ENCODE measurements at places on chromosomes 4 and X. TPM values are rescaled to one million over a fixed set of nuclear protein-coding genes. Genes with fewer than 3 reads are reported as not detected.

DNA sequence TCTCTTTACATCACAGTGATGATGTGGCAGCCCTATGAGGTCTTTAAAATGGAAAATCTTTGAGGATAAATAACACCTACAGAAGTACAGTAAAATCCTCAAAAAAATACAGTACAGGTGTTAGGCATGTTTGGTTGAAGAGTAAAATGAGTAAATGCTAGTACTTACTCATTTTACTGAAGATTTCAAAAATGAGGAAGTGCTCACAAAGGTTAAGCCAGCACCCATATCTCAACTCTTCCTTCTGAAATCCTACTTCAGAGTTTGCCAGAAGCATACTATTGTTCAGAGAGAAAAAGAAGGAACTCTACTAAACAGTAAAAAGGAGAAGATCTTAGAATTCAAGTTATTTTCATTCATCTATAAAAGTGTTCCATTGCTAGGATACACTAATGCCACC lies 130.9 kb downstream of the CBR4 start:
- H3K27ac ChIP-seq, result no peak overlapping the region
- H3K4me1 ChIP-seq, result peaks cover 5% of the 10 kb centered on the region
- peaks cover 13% of the 10 kb centered on the region for H3K36me3 ChIP-seq
- H3K4me3 ChIP-seq, result peak overlapping the region; percentile 80
- H3K27me3 ChIP-seq, result peaks cover 56% of the 10 kb centered on the region

DNA sequence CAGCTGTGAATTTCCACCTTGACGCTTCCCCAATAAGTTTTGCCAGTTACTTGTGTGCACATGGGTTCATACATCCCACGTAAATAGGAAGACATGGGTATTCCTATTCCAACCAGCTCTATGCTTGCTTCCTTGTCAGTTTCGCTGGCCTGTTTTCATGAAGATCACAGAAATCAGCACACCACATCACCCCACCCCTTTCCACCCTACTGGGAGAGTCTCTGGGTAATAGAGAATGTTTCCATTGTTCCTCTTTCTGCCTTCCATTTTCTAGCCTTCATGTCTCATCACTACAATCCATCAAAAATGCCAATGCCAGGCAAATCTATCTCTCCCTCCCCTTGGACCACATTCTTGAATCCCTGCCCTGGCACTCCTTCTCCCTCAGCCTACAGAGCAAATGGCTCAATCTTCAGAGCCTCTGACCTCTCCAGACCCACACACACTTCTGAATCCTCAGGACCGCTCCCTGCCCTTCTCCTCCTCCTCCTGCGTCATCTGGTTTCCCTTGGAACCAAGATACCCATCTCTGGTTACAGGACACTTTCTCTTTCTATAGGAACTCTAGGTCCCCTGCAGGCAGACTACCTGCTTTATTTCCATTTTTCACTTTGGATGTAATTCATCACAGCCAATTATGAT lies 323.3 kb downstream of the DHX15 start:
- no peak overlapping the region for H3K4me3 ChIP-seq
- no peaks in the 10 kb centered on the region for H3K27me3 ChIP-seq
- no peaks in the 10 kb centered on the region for H3K36me3 ChIP-seq
- H3K4me1 ChIP-seq, result no peaks in the 10 kb centered on the region

GRCh38 chrX:100946299-100946927 lies 17.7 kb upstream of the XKRX start:
- ATAC-seq, result no peak
- no peaks in the 10 kb centered on the region for H3K4me1 ChIP-seq
- H3K4me3 ChIP-seq, result no peak overlapping the region
- no peak overlapping the region for H3K27ac ChIP-seq
- no peaks in the 10 kb centered on the region for H3K27me3 ChIP-seq

GRCh38 chr4:102139932-102140331 lies 205.3 kb downstream of the SLC39A8 start:
- no peaks in the 10 kb centered on the region for H3K4me1 ChIP-seq
- ATAC-seq, result no peak
- H3K4me3 ChIP-seq, result no peak overlapping the region

GRCh38 chr4:158003212-158003611 lies 169.6 kb downstream of the GASK1B start:
- H3K4me3 ChIP-seq, result no peak overlapping the region

DNA sequence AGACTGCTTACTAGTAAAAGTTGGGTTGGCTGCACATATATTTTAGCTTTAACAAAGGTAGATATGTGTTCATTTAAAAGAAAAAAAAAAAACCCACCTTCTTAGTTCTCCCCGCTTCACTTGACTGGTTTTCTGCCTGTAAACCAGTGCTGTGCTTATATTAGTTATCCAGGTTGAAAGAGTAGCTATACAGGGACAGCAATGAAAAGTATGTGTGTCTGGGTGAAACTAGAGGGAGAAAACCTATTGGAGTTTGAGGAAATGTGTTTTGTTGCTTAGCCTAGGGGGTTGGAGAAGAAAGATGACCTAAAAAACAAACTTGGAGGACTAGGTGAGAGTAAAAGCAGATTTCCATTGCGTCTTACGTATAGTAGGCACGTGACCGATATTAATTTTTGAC lies 4.5 kb downstream of the JADE1 start:
- H3K4me3 ChIP-seq, result peak overlapping the region; percentile 71
- ATAC-seq, result no peak
- peaks cover 21% of the 10 kb centered on the region for H3K36me3 ChIP-seq
- H3K27me3 ChIP-seq, result no peaks in the 10 kb centered on the region

GRCh38 chrX:111083081-111083480 lies 12.9 kb upstream of the PAK3 start:
- H3K4me3 ChIP-seq, result no peak overlapping the region
- peaks cover 3% of the 10 kb centered on the region for H3K27me3 ChIP-seq
- H3K36me3 ChIP-seq, result no peaks in the 10 kb centered on the region
- H3K27ac ChIP-seq, result no peak overlapping the region

DNA sequence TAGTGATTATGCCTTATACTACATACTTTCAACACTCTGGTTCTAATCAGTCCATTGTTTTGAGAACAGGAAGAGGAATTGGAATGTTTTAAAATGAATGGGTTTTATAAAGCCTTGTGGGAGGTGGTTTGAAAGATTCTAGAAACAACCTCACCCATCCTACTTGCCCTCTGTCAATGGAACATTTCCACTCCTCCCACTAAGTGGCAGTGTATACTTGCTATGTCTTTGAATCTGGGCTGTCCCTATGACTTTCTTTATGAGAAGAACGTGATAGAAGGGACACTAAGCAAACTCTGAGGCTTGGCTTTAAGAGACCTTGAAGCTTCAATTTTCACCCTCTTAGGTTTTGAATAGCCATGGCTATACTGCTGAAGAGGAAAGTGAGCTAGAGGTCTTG lies 611.2 kb downstream of the PPP4R3C start:
- H3K36me3 ChIP-seq, result no peaks in the 10 kb centered on the region
- H3K4me1 ChIP-seq, result no peaks in the 10 kb centered on the region
- no peak overlapping the region for H3K27ac ChIP-seq
- no peaks in the 10 kb centered on the region for H3K27me3 ChIP-seq

GRCh38 chrX:109902665-109903064 lies 100.2 kb upstream of the TMEM164 start:
- no peaks in the 10 kb centered on the region for H3K4me1 ChIP-seq
- H3K27ac ChIP-seq, result no peak overlapping the region
- H3K36me3 ChIP-seq, result no peaks in the 10 kb centered on the region
- H3K4me3 ChIP-seq, result no peak overlapping the region
- ATAC-seq, result no peak

DNA sequence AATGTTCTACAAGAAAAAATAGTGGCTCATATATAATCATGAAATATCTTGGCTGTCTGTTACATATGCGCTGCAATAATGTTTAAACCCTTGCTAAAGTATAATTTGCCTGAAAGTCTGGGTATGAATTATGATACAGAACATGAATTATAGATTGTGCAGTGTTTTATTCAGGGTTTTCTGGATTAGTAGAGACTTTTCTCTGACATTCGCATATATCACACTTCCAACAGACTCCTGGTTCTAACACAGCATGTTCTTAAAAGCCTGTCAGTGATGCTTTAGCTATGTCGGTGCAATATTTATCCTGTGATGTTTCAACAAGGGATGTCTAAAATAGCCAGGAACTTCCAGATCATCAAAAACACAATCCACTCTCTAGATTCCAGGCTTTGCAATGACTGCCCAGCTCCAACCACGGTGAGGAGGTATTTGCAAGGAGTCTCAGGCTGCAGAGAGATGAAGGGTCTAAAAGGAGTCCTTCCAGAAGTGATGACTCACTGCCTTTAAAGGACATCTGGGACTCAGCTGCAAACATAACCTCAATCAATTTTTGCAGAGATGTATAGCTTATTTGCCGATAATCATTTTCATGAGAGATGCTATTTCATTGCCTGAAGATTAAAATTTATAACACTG lies 69.4 kb downstream of the RWDD4 start:
- no peak for ATAC-seq
- H3K27me3 ChIP-seq, result peaks cover 3% of the 10 kb centered on the region
- H3K4me3 ChIP-seq, result no peak overlapping the region
- H3K27ac ChIP-seq, result no peak overlapping the region
- H3K4me1 ChIP-seq, result no peaks in the 10 kb centered on the region
- H3K36me3 ChIP-seq, result no peaks in the 10 kb centered on the region

- H3K27me3 ChIP-seq, result no peaks in the 10 kb centered on the region
- peak within 1 kb of the TSS; percentile 95 for H3K27ac ChIP-seq
- ATAC-seq, result peak; percentile 98
- H3K4me3 ChIP-seq, result peak within 1 kb of the TSS; percentile 83
- H3K36me3 ChIP-seq, result peaks cover 6% of the 10 kb centered on the region
These were observed at the start of gene PPP2R3B for GRCh38 chrX:386768-387575. TSS of gene PPP2R3B (minus strand) at chrX:386907. CDS start at chrX:386691, 216 bp downstream.

DNA sequence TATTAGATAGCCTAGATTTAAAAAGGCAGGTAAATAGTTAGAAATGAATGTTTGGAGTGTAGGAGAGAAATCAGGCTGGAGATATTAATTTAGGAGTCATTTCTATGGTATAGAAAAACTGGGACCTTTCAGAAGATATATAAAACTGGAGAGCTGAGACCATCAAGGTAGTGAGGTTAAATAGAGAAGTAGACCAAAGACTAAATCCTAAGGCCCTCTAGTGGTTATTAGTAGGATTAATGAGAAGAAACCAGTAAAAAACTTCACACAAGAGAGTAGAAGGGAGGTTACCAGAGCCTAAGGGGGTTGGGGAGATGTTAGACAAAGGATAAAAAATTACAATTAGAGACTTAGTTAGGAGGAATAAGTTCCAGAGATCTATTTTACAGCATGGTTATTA lies 351.0 kb upstream of the SPANXN1 start:
- H3K4me1 ChIP-seq, result no peaks in the 10 kb centered on the region
- ATAC-seq, result no peak
- H3K4me3 ChIP-seq, result no peak overlapping the region
- H3K36me3 ChIP-seq, result no peaks in the 10 kb centered on the region
- no peak overlapping the region for H3K27ac ChIP-seq
- no peaks in the 10 kb centered on the region for H3K27me3 ChIP-seq

DNA sequence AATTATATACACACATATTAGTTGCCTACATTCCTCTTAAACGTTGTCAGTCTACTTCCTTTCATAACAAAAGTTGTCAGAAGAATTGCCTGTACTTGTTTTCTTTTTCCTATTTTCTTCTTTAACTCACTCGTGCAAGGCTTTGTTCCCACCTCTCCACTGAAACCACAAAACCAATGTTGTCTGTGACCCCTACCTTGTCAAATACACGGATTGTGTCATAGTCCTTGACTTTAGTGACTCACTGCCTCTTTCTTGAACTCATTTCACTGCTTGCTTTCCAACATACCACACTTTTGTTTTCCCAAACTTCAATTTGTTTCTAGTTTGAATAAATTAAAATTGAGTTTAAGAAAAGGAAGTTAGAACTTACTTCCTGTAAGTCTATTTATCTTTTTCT lies 283.9 kb upstream of the AGA start:
- H3K36me3 ChIP-seq, result no peaks in the 10 kb centered on the region
- no peak for ATAC-seq
- H3K27me3 ChIP-seq, result no peaks in the 10 kb centered on the region
- H3K27ac ChIP-seq, result no peak overlapping the region

DNA sequence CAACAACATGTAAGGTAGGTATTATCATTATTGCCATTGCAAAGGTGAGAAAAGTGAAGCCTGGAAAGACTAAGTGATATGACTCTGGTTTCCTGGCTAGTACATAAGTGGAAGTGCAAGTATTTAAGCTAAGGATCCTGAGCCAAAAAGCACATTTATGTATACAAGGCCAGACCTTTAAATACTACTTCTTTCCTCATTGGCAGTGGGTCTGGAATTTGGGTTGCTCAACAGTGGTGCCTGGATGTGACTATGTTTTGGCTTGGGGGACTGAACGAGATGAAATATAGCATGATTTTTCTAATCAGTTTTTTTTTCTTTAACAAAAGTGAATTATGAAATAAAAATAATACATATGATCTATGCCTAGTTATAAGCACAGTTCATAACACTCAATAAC lies 7.4 kb upstream of the FGF13 start:
- H3K27me3 ChIP-seq, result peaks cover 5% of the 10 kb centered on the region
- H3K4me3 ChIP-seq, result no peak overlapping the region
- H3K36me3 ChIP-seq, result no peaks in the 10 kb centered on the region
- H3K27ac ChIP-seq, result no peak overlapping the region
- H3K4me1 ChIP-seq, result no peaks in the 10 kb centered on the region

DNA sequence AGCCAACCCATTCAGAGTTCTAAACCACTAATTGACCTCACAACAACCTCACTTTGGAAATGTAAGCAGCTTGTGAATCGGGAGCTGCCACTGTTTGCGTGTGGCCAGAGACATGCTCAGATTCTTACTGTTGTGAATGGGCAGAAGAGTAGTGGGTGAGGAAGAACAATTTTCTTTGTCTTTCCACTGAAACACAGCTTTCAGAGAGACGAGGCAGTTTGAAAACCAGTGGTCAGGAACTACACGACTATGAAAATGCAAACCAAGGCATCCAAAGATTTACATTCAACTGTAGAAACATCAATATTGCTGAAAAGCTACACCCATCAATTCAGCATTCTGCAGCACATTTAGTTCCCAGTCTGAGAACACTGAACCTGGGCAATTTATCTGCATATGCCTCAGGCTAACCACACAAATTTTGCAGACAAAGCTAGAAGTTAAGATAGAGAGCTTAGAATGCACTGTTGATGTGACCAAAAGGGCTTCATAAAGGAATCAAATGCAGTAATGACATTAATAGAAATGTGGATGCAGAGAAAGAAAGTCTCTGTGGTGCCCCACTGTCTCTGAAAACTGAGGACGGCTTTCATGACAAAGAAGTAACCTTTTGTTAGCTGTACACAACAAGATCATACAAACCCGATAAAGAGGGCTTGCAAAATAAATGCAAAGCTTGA lies 134.3 kb downstream of the APBB2 start:
- H3K27me3 ChIP-seq, result peaks cover 12% of the 10 kb centered on the region
- H3K4me1 ChIP-seq, result no peaks in the 10 kb centered on the region
- no peaks in the 10 kb centered on the region for H3K36me3 ChIP-seq
- no peak overlapping the region for H3K27ac ChIP-seq

Gene ART3
- total RNA-seq, result 0.80 TPM

Gene TMEM154
- total RNA-seq, result 8.6 TPM

Gene RBM46
- not detected for total RNA-seq

Gene GPR143
- total RNA-seq, result not detected

Gene SSX4B
- not detected for total RNA-seq
